K562 (cell line): ENCODE measurements at places on chromosomes 4 and X.

- DNase-seq: no peak
Measured at GRCh38 chr4:6991771-6992557, 51.2 kb upstream of the TADA2B start.

DNA sequence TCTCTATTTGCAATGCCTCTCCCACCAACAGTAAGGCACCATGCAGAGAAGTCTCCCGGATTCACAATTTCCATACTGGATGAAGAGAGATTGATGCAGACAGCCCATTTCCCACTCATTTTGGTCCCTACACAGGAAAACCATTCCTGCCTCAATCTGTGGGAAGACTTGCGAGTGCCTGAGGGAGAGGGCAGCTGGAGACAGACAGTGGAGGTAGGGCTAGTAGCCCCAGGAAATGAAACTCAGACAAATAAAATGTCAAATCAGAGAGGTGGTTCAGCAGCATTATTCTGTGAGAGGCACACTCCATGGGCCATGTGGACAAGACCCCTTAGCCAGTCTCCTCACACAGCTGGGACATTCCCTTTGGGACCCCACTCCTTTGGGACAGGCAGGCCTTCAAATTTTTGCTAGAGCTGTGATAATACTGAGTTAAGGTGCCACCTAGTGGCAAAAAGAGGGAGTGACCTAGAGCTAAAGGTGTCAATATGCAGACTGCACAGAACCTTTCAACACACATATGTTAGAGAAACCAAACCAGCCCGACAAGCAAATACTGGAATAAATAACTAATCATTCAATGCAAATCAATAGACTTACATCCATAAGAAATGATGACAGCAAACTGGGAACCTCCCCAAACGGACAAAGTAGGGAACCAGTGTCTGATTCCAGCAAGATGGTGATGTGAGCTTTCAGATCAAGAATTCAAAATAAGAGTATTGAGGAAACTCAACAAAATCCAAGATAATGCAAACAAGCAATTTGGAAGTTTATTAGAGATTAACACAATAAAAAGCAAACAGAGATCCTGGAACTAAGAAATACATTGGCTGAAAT lies 1865.3 kb upstream of the AGA start:
- peak; percentile 42 for DNase-seq

DNA sequence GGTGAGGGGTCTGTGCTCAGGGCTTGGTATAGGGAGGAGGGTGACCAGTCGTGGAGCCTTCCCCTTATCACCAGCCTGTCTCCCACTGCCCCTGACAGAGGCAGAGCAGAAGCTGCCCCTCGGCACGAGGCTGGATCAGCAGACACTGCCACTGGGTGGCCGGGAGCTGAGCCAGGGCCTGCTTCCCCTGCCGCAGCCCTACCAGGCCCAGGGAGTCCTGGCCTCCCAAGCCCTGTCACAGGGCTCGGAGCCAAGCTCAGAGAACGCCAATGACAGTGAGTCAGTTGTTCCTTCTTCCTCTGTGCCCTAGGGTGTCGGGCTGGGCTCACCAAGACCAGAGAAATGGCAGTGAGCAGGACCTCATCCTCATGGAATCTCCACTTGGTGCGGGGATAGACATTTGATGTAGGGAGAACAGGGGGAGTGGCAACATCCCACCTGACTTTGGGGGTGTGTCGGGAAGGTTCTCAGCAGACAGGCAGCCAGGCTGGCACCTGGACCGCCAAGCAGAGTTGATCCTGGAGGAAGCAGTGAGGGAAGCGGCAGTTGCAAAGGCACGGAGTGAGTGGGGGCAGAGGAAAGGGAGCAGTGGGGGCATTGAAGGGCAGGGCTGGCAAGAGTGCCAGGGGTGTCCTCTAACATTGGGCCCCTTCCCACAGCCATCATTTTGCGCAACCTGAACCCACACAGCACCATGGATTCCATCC lies 14.3 kb upstream of the UBA1 start:
- DNase-seq: no peak

GRCh38 chrX:80765220-80765625 lies 44.5 kb downstream of the BRWD3 start:
- DNase-seq: no peak

- DNase-seq: no peak
Measured at GRCh38 chr4:98126141-98126540, 17.1 kb downstream of the STPG2 start.

DNA sequence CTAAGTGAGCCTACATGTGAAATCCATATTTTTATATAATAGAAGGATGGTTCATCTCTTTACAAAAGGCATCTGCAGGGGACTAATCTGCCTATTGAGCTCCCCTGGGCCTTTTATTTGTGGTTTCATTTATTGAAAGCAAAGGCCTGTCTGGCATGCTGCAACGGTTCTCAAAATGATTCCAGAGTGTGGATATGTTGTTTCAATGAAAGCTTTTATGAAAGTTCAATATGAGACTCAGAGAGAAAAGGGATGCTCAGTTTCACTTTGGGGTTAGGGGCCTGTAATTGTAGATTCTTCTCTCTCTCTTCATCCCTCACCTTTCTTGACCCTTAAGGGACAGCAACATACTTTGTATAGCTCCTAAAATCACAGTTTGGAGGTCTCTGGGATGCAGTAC lies 204.2 kb upstream of the CASK start:
- no peak for DNase-seq

DNA sequence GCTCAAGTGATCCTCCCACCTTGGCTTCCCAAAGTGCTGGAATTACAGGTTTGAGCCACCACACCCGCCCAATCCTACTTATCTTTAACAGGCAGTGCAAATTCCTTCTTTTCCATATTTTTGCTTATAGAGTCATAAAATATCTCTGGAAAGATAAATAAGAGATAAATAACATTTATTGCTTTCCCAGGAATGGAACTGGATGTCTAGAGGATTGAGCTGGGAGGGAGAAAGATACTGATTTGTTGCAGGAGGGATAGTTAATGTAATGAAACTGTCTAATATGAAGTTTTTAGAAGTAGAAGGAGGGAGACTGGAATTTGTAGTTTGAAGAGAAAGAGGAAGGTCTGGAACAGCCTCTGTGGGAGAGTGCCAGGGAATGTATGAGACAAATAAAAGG lies 20.2 kb downstream of the ITGB1BP2 start:
- no peak for DNase-seq

DNA sequence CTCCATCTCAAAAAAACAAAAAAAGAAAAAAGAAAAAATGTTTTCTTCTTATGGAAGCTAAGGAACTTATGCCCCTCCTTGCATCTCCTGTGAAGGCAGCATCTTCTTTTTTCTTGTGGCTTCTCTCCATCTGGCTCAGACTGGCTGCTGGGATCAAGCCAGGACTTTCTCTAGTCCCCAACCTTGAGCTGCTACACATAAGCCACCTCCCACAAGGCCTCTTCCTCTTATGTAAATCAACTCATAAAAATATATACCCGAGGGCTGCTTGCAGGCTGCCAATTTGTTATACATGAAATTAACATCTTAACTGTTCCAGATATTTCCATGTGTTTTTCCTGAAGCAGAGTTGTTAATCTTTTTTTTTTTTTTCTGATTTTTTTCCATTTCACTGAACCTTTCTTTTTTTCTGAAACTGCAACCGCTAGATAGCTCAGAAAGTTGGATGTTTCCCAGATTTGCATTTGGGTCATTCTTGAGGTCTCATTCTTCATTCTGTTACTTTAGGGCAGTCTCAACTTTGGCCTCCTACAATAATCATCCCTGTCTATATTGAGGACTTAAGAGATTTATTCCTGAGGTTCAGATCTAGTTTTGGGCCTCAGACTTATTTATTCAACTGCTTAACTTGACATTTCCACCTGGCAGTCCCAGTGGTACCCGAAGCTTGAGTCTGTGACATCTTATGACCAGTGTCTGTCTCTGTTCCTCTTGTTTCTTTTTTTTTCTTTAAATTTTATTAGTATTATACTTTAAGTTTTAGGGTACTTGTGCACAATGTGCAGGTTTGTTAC lies 10.3 kb downstream of the SNX25 start:
- DNase-seq: no peak

- peak; percentile 88 for DNase-seq
Measured at GRCh38 chr4:77156912-77157858, at the start of gene CCNG2. TSS of gene CCNG2 (plus strand) at chr4:77157207. CDS start at chr4:77158533, 1,326 bp downstream.

DNA sequence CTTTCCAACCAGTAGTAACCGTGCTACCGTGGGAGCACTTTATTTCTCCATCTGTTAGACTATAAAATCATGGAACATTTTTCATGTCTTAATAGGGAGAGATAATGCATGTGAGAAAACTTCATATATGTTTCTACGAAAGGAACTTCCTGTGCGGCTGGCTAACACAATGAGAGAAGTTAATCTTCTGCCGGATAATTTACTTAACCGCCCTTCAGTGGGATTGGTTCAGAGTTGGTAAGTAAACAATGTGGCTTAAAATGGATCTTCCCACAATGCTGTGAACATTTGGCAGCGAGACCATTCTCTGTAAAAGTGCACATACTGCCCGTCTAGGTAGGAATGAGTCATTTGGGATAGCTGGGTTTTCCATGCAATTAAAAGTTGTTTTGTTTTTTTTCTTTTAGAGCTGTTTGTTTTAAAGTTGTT lies 29.6 kb downstream of the PDK3 start:
- DNase-seq: no peak

DNA sequence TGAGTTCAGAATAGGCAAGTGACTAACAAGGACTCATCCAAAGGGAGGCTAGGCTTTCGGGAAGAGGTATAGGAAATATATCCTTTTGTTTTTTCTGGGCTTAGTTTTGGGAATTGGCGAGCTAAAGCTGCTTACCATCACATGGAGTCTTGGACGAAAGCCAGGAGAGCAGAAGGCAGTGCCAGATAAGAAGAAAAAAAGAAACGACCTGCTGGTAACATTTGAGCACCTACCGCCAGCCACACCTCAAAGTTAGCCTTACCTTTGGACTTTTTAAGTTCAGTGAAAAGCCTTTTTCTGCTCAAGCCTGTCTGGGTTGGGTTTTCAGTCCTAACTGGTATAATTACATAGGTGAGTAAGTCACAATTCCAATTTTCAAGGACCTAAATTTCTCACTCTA lies 85.1 kb upstream of the LCORL start:
- peak; percentile 82 for DNase-seq

- no peak for DNase-seq
Measured at GRCh38 chr4:101464596-101464995, 117.3 kb upstream of the PPP3CA start.

DNA sequence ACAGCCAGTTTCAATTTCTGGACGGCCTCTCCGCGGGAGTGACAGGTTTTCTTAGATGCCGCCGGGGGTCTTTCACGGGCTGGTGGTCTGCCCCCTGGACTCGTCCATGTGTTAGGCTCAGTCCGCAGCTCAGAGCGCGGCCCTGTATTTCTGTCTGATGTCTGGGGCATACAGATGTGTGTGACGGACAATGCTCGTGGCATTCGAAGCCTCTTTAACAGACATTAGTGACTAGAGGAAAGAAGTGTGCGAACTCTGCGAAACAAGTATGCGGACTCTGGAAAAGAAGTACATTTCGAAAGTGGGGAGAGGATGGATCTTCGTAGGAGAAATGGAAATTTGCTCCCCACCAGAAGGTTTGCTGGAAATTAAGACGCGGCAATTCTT lies 793 bp upstream of the DCUN1D4 start:
- no peak for DNase-seq

DNA sequence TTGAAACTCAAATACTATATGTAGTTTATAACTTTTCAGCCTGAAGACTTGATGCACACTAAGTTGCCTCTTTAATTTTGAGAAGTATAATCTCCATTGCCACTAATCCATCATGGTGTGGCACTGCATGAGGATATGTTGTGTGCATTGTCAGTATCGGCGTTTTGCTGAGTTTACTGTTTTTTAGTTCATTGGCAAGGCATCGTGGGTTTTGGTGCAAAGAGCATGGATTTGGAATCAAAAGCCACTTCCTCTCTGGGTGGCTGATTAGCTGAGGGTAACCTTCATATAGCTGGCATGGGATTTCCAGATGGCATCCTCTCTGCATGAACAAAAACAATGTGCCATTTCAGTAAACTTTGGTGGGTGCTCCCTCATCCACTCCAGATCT lies 38.7 kb downstream of the FHL1 start:
- DNase-seq: no peak

- DNase-seq: no peak
Measured at GRCh38 chr4:15188605-15189539, 186.6 kb downstream of the CPEB2 start.

DNA sequence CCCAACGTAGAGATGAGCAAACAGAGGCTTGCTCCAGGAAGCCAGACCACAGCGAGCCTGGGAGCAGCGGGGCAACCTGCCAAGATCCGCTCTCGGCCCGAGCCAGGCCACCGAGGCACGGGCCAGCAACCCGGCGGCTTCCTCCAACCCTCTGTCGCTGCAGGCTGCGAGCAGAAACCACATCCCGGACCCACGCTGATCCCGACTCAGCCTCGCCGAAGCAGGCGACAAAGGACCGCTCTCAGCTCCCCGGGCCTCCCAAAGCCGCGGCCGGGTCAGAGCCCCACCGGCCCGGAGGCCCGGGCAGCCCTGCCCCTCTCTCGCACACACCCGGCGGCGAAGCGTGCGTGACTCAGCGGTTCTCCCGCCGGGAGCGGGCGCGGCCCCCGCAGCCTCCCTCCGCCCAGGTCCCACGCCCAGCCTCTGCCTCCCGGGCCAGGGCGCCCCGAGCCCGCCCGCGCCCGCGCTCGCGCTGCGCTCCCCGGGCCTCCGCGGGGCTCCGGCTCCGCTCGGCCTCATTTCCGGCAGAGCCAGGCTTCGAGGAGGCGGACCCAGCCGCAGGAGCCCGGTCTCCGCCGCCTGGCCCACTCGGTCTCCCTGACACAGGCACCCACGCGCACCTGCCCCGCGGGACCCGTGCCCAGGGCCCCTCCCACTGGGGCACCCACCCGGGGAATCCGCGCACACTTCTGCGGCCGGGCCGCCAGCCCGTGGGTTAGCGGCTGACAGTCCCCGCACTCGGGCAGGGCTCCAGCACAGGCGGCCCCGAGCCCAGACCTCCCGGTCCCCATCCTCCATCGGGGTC lies 1.7 kb downstream of the PPP2R2C start:
- DNase-seq: peak; percentile 61

- peak; percentile 32 for DNase-seq
Measured at GRCh38 chrX:68822641-68823410, 6.0 kb upstream of the EFNB1 start.

DNA sequence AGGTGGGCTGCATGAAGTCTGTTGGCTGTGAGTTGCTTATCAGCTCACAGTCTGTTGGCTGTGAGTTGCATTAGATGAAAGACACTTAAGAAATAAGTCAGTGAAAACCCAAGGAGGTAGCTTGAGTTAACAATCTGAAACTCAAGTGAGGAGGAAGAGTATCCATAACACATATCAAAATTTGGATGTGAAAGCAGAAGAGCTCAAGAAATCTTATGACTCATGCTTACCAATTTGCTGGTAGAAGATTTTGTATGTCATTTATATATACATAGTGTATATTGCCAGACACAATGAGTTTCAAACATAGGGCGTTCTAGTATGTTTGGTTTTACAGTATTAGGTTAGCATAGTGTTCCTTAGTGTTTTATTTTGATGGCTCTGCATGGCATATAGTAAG lies 107.4 kb downstream of the DDIT4L start:
- DNase-seq: no peak

DNA sequence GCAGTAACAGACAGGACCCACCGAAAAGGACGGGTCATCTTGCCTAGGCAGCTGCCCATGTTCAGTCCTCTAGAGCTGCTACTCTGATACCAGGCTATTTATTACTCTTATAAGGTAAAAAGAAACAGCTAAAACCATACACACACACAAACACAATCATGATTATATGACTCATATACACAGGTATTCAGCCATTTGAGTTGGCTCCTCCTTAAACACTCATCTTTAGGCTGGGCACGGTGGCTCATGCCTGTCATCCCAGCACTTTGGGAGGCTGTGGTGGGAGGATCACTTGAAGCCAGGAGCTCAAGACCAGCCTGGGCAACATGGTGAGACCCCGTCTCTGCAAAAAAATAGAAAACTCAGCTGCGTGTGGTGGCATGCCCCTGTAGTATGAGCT lies 76.6 kb downstream of the F11 start:
- DNase-seq: no peak

- no peak for DNase-seq
Measured at GRCh38 chr4:74166818-74167217, 8.9 kb downstream of the MTHFD2L start.
